ENCODE measurements at places on chromosomes 2 and 18. TPM values are rescaled to one million over a fixed set of nuclear protein-coding genes. Genes with fewer than 3 reads are reported as not detected.

Gene CNTNAP5
- not detected for total RNA-seq

DNA sequence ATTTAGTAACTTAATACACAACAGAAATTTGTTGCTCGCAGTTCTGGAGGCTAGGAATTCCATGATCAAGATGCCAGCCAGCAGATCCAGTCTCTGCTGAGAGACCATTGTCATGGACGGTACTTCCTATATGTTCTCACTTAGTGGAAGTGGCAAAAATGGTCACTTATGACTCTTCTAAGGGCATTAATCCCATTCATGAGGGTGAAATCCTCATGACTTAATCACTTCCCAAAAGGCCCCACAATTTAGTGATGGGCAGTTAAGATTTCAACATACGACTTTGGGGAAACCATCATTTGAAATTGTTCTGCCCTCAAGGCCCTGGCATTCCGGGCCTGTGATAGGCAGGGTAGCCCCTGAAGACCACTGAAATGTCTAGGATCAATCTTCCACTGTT lies 23.0 kb downstream of the BZW1 start:
- DNase-seq, result no peak
- peaks cover 4% of the 10 kb centered on the region for H3K36me3 ChIP-seq
- H3K4me3 ChIP-seq, result no peak overlapping the region
- peaks cover 3% of the 10 kb centered on the region for H3K27me3 ChIP-seq
- no peak overlapping the region for H3K27ac ChIP-seq
- H3K4me1 ChIP-seq, result no peaks in the 10 kb centered on the region

- no peak overlapping the region for H3K4me3 ChIP-seq
- no peak for DNase-seq
- H3K27ac ChIP-seq, result no peak overlapping the region
- no peaks in the 10 kb centered on the region for H3K4me1 ChIP-seq
Observed at GRCh38 chr2:2326068-2327040, 4.7 kb downstream of the MYT1L start.

DNA sequence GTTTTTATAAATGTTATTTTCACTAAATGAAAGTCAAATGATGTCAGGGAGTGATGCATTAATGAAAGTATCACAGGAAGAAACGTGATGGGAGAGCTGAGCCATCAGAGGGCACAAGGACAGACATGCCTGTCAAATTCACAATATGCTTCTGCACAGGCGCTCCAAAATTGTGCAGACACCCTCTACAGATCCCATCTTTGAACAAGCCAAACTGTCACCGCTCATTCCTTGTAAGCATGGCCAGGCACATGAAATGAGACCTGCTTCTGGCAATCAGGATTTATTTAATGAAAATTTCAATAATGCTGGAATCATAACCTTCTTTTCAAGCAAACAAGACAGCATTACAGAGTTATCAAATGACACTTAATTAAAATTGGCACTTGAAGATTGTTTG lies 20.4 kb upstream of the FSHR start:
- no peak overlapping the region for H3K27ac ChIP-seq
- no peaks in the 10 kb centered on the region for H3K36me3 ChIP-seq
- no peak overlapping the region for H3K4me3 ChIP-seq
- H3K4me1 ChIP-seq, result no peaks in the 10 kb centered on the region
- H3K27me3 ChIP-seq, result no peaks in the 10 kb centered on the region
- no peak for DNase-seq

DNA sequence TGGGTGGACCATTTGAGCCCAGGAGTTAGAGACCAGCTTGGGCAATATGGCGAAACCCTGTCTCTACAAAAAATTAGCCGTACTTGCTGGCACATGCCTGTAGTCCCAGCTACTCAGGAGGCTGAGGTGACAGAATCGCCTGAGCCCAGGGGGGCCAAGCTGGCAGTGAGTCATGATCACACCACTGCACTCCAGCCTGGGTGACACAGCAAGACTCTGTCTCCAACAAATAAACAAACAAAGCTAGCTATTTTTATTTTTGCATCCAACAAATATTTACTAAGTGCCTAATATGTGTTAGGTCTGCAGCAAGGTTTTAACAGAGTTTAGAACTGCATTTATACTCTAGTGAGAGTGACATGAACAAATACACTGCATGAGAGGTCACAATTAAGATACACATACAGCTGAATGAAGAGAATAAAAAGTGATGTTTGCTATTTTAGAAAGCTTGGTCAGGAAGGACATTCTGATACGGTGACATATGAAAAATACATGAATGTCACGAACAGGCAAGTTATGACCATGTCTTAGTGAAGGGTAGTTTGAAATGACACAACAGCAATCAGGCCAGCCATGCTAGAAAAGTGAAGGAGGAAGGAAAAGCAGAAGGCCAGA lies 83.2 kb upstream of the FRZB start:
- H3K4me3 ChIP-seq, result no peak overlapping the region
- H3K27me3 ChIP-seq, result no peaks in the 10 kb centered on the region
- H3K36me3 ChIP-seq, result peaks cover 18% of the 10 kb centered on the region
- peaks cover 45% of the 10 kb centered on the region for H3K4me1 ChIP-seq
- DNase-seq, result no peak

Gene KCNS3
- total RNA-seq, result not detected

Gene SATB2
- 0.06 TPM for total RNA-seq

DNA sequence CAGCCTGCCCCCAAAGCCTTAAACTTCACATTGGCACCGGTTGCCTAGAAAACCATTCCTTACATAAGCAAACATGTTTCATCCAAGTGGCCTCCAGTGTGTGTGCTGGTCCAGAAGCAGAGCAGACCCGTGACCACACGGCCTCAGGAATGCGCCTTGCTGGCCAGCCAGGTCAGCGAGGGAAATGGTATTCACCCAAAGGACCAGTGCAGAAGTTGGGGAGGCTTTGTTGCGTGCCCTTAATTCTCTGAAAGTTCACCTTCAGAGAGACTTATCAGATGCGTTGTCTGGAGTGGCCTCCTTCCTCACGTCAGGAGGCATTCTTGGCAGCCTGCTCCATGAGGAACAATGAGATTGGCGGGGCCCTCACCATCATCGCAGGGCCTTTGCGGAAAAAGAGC lies 25.9 kb downstream of the NRP2 start:
- no peaks in the 10 kb centered on the region for H3K36me3 ChIP-seq
- peaks cover 2% of the 10 kb centered on the region for H3K27me3 ChIP-seq
- no peak for DNase-seq
- H3K27ac ChIP-seq, result no peak overlapping the region

DNA sequence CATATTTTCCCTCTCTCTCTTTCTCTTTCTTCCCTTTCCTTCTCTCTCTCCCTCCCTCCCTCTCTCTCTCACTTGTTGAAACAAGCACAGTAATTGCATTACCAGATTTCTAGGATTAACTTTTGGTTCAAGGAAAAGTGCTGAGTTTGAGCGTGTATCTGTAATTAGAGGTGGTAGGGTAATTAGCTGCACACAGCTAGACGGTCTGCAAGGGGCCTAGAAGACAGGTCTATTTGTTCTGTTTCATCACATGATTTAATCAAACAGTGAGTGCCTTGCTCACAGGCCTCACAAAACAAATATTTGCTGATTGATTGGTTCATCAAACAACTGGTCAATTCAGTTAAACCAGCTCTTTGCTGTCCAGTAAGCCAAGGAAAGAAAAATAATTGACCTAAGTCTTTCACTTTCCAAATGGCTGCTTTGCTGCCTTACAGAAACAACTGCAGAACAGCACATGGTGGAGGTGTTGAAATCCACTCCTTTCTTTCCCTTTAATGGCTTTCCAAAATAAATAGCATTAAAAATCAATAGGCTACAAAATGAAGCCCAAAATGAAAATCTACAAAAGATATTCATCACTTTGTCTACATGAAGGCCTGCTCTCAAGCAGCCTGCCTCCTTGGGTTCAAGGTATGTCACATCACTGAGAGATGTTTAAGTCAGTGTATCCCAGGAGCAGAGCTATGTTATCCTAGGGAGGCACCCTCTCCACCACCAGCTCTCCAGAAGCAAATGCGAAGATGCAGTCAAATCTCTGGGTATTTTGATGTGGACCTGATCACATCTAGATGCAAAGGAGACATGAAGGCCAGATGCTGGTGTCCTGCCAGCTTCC lies 264.4 kb upstream of the SIX2 start:
- no peak overlapping the region for H3K4me3 ChIP-seq
- H3K27ac ChIP-seq, result no peak overlapping the region
- H3K36me3 ChIP-seq, result no peaks in the 10 kb centered on the region
- peaks cover 19% of the 10 kb centered on the region for H3K27me3 ChIP-seq

DNA sequence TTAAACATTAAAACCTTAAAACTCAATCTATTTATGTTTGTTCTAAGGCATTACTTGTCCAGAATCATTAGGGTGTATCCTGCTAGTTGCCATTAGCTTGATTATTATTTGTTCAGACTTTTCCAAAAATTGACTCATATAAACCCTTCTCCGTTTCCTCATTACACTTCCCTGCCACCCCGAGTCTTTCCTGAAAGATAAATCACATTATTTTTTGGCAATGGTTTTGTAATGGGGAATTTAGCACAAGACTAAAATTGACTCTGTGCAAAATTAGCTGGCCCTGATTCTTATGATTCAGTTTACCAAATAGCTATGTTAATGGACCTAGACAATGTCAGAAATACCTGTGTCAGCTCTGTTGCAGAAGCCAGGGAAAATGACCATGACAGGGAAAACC lies 112.2 kb upstream of the NT5C1B start:
- no peak for DNase-seq
- H3K4me1 ChIP-seq, result no peaks in the 10 kb centered on the region
- no peak overlapping the region for H3K27ac ChIP-seq
- no peaks in the 10 kb centered on the region for H3K27me3 ChIP-seq

Gene C2orf72
- 0.47 TPM for total RNA-seq

GRCh38 chr2:235746257-235746934 lies 252.6 kb downstream of the AGAP1 start:
- no peak overlapping the region for H3K4me3 ChIP-seq
- H3K4me1 ChIP-seq, result no peaks in the 10 kb centered on the region
- H3K27ac ChIP-seq, result no peak overlapping the region
- H3K27me3 ChIP-seq, result peaks cover 5% of the 10 kb centered on the region
- peak; percentile 38 for DNase-seq

- H3K36me3 ChIP-seq, result no peaks in the 10 kb centered on the region
- H3K27ac ChIP-seq, result peak overlapping the region; percentile 22
- H3K4me1 ChIP-seq, result peaks cover 3% of the 10 kb centered on the region
Observed at GRCh38 chr2:45993476-45993991, 303.7 kb upstream of the EPAS1 start.

- H3K4me3 ChIP-seq, result no peak overlapping the region
- no peak for DNase-seq
- H3K27me3 ChIP-seq, result peaks cover 4% of the 10 kb centered on the region
- H3K36me3 ChIP-seq, result no peaks in the 10 kb centered on the region
- H3K27ac ChIP-seq, result no peak overlapping the region
Observed at GRCh38 chr2:31079665-31080064, 58.6 kb downstream of the GALNT14 start.

Gene RFTN2
- total RNA-seq, result 0.88 TPM

GRCh38 chr18:45849529-45849928 lies 24.1 kb downstream of the SIGLEC15 start:
- no peak overlapping the region for H3K27ac ChIP-seq
- H3K36me3 ChIP-seq, result peaks cover 9% of the 10 kb centered on the region

DNA sequence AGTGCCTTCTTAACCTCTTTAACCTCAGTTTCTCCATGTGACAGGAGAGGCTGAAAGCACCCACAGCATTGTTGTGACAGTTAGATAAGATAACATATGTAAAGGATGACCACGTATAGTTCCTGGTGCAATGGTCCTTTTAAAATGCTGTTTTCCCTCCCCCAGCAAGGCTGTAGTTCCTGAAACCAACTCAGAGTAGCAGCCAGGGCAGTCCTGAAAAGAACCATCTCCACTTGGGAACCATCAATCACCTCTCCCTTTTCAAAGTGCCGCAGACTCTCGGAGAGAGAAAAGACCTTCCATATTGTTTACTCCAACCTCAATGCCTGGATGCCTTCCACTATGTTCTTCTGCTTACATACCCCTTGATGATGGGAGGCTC lies 158.8 kb downstream of the DDX1 start:
- H3K4me1 ChIP-seq, result no peaks in the 10 kb centered on the region
- H3K27me3 ChIP-seq, result no peaks in the 10 kb centered on the region
- no peak overlapping the region for H3K4me3 ChIP-seq
- no peak for DNase-seq
- no peak overlapping the region for H3K27ac ChIP-seq

DNA sequence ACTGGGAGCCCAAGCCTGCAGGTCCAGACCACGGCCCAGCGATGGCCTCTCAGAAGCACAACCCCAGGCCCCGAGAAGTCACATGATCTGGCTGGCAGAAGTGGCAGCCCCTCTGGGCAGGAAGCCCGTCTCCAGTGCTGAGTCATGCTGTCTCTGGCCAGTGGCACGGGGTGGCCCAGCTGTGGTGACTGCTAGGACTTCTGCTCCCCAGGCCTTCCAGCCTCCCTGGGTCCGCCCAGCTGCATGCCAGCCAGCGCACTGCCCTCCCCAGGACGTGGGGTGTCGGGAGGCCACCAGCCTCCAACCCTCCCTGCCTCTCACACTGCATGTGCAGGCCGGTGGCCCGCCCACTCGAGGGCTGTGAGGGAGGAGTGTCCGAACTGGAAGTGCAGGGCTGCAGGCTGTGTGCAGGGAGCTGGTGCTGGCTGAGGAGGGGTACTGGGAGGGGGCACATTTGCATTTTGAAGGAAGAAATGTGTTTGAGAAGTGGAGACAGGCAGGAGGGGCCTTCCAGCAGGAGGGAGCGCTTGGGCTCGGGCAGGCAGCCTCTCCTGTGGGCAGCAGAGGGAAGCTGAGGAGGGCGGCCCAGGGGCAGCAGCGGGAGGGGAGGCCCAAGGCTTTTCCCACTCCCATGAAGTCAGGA lies 17.0 kb upstream of the HPCAL1 start:
- no peak overlapping the region for H3K4me3 ChIP-seq
- H3K27me3 ChIP-seq, result no peaks in the 10 kb centered on the region
- peaks cover 5% of the 10 kb centered on the region for H3K4me1 ChIP-seq
- no peaks in the 10 kb centered on the region for H3K36me3 ChIP-seq

Gene NT5C1B
- not detected for total RNA-seq

DNA sequence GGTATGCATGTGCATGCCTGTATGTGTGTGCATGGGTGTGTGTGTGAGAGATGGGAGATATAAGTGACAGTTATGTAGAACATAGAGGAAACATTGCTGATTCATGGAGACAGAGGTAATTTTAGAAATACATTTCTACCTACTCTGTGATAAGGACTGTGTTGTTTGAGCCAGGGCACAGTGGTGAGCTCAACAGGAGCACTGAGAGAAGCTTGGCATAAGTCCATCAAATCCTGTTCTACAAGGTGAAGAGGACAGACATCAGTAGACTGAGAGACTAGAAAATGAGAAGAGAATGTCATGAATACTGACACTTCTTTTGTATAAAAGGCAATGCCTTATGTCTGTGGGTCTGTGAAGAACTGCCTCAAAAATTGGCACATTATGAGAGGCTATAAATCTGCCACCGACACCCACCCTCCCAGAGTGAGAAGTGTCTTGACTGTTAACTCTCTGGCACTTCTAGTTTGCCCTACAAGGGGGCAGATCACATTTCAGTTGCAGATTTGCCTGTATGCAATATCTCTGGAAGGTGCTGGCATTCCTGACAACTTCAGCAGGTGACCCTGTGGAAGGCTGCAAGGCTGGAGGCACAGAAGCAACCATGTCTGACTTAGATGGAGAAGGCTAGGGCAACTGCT lies 962.3 kb upstream of the NRXN1 start:
- no peaks in the 10 kb centered on the region for H3K36me3 ChIP-seq
- no peak overlapping the region for H3K4me3 ChIP-seq
- H3K27me3 ChIP-seq, result no peaks in the 10 kb centered on the region

Measured in activated naive CD8-positive, alpha-beta T cell treated with anti-CD3 and anti-CD28 coated beads, Interleukin-2, amount 10 ng/mL, durations not matched to agents 7 days and 5 days (primary cell).